Transverse colon (tissue), 4 donors: ENCODE measurements at places on chromosomes 4 and X.

DNA sequence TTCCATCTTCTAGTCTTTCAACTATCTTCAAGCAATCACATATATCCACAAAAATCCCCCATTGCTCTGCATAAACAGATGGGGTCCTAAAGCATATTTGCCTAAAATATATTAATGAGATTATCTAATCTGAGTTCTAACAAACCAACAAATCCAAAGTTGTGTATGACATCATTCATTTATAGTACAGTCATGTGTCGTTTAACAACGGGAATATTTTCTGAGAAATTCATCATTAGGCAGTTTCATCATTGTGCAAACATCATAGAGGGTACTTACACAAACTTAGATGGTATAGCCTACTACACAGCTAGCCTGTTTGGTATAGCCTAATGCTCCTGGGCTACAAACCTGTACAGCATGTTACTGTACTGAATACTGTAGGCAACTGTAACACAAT is 38.0 kb upstream of the SRD5A3 start:
- no peak overlapping the region for H3K4me3 ChIP-seq
- H3K27me3 ChIP-seq: no peaks in the 10 kb centered on the region
- no peaks in the 10 kb centered on the region for H3K4me1 ChIP-seq
- H3K36me3 ChIP-seq: no peaks in the 10 kb centered on the region
- DNase-seq: no peak
- H3K27ac ChIP-seq: no peak overlapping the region

- no peak for DNase-seq
- no peaks in the 10 kb centered on the region for H3K36me3 ChIP-seq
- H3K4me3 ChIP-seq: no peak overlapping the region
- H3K27ac ChIP-seq: no peak overlapping the region
- no peaks in the 10 kb centered on the region for H3K27me3 ChIP-seq
Measured at GRCh38 chrX:110881971-110882370, 86.4 kb upstream of the CHRDL1 start.

- H3K4me3 ChIP-seq: no peak overlapping the region
- no peaks in the 10 kb centered on the region for H3K27me3 ChIP-seq
- no peak for DNase-seq
- H3K27ac ChIP-seq: no peak overlapping the region
Measured at GRCh38 chr4:120109406-120109805, 42.8 kb upstream of the MAD2L1 start.

GRCh38 chrX:17488036-17488435 is 113.0 kb downstream of the NHS start:
- H3K36me3 ChIP-seq: no peaks in the 10 kb centered on the region
- no peak overlapping the region for H3K27ac ChIP-seq
- no peak for DNase-seq

GRCh38 chrX:120308558-120308957 is 2.7 kb downstream of the TMEM255A start:
- no peaks in the 10 kb centered on the region for H3K36me3 ChIP-seq
- H3K27ac ChIP-seq: no peak overlapping the region
- peaks cover 48% of the 10 kb centered on the region for H3K27me3 ChIP-seq

- no peaks in the 10 kb centered on the region for H3K27me3 ChIP-seq
- no peaks in the 10 kb centered on the region for H3K36me3 ChIP-seq
- no peak overlapping the region for H3K27ac ChIP-seq
- no peaks in the 10 kb centered on the region for H3K4me1 ChIP-seq
- DNase-seq: no peak
Measured at GRCh38 chrX:24672701-24673190, 21.0 kb upstream of the POLA1 start.
